ENCODE measurements at places on chromosomes 4 and X.
A peak's percentile ranks its signal among the peaks of the same experiment; 100 is the strongest.

GRCh38 chrX:17616936-17617335 is 120.4 kb upstream of the SCML1 start:
- DNase-seq, result peak; percentile 59

- DNase-seq, result no peak
Measured at GRCh38 chrX:23797371-23798128, 14.6 kb downstream of the SAT1 start.

GRCh38 chrX:68234171-68234910 is 199.0 kb downstream of the OPHN1 start:
- peak; percentile 45 for DNase-seq

- no peak for DNase-seq
Measured at GRCh38 chr4:125702406-125702805, 387.7 kb downstream of the FAT4 start.

DNA sequence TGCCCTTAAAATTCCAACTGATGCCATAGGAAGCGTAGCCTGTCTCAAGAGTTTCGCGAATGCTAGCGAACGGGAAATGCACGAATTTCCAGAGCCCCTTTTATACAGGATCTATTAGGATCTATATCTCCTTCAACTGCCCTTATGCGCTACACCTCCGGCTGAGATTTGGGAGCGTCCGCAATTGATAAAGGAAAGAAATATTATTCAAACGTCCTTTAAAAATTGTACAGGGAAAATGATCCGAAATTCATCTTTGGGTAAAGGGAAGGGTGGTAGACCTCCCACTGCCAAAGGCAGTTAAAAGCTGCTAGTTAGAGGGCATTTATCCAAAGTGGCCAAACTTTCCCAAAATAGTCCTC is 609 bp downstream of the NR3C2 start:
- peak; percentile 37 for DNase-seq

GRCh38 chrX:153386097-153386496 is 15.1 kb downstream of the PNMA6E start:
- DNase-seq, result no peak

GRCh38 chr4:53919535-53919934 is 144.9 kb downstream of the CHIC2 start:
- DNase-seq, result no peak

GRCh38 chrX:154715825-154716224 is 35.1 kb downstream of the GAB3 start:
- no peak for DNase-seq

- DNase-seq, result no peak
Measured at GRCh38 chr4:123055943-123056342, 133.5 kb upstream of the NUDT6 start.

DNA sequence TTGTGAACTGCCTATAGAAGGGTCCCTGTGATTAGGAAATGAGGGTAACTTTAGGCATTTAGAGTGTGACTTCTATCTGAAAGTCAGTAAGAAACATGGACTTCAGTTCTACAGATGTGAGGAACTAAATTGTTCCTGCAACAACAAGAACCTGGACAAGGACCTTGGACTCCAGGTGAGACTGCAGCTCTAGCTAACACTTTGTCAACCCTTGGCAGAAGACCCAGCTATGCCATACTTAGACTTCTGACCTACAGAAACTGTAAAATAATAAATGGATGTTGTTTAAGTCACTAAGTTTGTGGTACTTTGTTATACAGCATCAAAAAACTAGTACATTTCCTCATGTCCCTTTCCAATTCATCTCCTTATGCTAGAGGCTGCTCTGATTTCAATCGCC is 580.8 kb downstream of the IQCM start:
- no peak for DNase-seq

DNA sequence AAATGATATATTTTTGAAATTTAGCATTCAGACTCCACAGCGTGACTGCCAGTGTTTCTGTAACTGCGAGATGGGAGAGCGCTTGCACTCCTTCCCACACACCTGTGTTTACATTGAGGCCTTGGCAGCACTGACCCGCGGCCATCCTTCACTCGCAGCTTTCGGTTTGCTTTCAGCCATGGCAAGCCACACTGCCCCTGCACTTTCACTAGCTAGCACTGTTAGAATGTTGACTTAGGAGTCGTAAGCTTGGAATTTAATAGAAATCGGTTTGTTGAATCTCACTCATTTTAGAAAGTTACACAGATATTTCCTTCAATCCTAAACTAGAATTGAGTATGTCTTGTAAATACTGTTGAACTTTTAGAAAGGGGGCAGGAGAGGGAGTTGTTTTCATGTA is 136.2 kb downstream of the CFAP299 start:
- peak; percentile 32 for DNase-seq

DNA sequence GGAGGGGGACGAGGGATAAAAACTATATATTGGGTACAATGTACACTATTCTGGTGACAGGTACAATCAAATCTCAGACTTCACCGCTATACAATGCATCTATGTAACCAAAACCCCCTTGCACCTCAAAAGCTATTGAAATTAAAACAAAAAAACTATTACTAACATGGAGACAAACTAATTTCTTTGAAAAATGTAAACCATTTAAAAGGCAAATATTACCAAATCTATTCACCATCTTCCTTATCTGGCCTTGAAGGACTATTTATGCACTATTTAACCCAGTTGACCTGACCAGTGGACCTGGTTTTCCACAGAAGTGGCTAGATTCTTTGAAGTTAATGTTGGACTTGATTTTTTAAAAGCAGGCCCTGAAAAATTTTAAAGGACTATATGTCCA is 212.3 kb upstream of the RPS6KA3 start:
- DNase-seq, result no peak

GRCh38 chr4:20870436-20870835 is 170.2 kb downstream of the PACRGL start:
- DNase-seq, result no peak

DNA sequence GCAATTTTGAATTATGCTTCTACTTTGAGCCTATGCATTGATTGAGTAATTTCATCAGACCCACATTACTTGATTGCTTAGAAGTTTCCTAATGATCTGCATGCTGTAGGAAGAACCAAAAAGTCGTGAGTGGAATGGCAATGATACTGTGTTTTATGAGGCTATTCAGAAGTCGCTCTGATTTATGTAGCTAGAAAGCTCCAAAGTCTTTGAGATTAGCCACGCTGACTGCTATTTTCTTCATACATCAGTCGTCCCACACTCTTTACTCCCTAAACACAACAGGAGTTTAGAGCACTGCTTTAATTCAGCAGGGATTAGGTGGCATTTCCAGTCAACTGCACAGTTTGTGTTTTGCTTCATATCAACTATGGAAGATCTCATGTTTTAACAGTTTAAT is 4.1 kb downstream of the GRID2 start:
- DNase-seq, result peak; percentile 15

GRCh38 chrX:40671126-40671525 is 23.8 kb upstream of the CXorf38 start:
- no peak for DNase-seq

DNA sequence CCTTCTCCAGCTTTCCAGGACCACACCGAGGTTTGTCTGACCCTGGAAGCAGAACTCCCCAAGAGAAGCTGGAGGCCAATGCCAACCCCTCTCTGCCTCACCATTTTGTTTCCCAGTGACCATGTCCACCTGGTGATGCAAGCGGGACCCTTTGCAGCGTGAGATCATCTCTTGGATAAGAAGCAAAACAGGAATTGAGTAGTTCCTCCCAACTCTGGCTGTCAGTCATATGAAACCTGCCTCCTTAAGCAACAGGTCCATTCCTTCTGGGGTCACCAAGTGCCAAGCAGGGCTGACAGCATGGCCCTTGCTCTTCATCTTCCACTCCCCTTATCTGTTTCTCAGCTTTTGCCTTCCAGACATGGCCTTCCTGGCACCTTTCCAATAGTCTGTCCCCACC is 41.3 kb upstream of the MTM1 start:
- DNase-seq, result no peak

DNA sequence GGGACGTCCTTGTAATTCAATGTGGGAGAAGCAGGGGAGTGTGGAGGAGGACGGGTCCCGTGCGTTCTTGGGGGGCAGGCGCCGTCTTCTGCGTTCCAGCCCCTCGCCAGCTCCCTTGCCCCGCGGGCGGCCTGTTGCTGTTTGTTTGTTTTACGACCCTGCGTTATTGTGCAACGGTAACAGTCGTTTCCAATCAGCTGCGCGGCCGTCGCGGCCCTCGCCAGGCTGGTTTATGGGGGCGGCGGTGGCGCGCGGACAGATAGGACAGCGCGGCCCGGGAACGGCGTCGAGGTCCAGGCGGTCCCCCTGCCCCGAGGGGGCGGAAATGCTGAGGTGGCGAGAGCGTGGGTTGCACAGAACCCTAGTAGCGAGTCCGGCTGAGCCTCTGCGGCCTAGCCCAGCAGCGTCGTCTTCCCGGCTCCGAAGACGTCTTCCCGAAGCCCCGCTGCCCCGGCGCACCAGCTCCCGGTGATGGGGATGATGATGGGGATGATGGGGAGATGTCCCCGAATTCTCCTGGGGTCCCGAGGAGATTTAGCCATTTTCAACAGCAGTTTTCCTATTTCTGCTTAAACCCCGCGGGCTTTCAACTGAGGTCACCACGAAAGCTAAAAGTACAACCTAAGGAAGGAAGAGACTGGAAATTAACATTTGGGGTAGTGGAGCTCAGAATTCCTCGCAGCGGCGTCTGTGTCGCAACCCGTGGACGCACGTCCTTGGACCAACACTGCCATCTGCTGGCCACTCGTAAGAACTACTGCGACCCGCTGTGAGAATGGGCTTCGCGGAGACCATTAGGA is 4.8 kb downstream of the PDGFRA start:
- DNase-seq, result peak; percentile 88

DNA sequence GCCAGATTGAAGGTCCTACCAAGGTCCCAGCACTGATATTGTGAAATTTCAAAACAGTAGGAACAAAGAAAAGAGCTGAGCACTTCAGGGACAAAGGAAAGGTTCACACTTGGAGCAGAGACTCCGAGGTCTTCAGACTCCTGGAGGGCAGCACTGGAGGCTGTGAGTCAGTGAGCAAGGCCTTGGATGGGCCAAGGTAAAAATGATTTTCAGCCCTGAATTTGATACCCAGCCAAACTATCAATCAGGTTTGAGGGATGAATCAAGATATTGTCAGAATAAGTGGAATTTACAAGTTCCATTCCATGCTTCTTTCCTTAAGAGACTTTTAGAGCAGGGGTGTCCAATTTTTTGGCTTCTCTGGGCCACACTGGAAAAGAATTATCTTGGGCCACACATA is 111.7 kb downstream of the ADRA2C start:
- no peak for DNase-seq

DNA sequence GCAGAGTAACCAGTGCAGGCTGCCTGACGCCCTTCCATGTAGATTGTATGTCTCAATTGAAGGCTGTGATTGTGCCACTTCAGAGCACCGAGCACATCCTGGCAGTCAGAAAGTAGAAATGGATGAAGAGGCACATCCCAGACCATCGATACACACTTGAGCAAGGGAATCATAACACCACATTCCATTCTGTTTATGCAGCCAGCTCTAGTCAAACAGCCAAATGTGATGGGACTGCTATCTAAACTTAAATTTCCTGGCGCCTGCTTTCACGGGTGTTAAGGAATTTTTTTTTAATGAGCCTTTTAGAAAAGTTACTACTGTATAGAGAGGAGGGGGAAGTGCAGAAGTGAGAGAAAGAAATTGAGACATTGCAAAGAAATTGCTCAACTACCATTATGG is 84.4 kb downstream of the PPARGC1A start:
- DNase-seq, result no peak

- DNase-seq, result no peak
Measured at GRCh38 chrX:30577362-30577991, at the start of gene TASL. TASL (minus strand) TSS chrX:30577766; CDS start chrX:30560355, 17,411 bp downstream.

DNA sequence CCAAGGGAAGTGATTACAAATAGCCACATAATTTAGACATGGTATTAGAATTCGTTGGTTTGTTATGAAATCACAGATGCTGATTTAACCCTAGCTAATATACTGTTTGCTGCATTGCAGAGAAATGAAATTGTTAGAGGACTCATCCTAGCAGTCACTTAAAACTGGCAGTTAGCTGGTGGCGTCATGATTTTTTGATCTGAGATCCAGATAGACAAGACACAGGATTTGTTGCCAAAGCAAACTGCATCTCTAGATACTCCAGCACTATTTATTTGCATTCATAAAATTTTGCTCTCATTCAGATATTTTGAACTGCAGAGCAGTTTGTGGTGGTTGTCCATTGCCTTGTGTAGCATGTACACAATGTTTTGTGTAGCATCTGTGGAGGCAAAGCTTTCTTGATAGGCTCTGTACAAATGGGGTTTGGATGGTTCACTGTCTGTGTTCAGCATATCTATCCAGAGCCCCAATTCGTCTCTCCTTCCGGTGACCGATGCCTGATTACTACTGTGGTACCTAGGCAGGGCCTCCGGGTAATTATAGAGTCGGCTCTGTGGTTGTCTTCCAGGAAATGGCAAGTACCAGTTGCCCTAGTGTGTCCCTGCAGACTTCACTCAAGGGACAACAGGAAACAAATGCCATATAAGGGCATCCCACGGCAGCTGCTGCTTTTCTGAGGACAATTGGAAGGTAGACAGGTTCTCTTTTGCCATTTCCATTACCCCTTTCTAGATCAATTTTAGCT is 30.1 kb upstream of the SPARCL1 start:
- DNase-seq, result peak; percentile 51

DNA sequence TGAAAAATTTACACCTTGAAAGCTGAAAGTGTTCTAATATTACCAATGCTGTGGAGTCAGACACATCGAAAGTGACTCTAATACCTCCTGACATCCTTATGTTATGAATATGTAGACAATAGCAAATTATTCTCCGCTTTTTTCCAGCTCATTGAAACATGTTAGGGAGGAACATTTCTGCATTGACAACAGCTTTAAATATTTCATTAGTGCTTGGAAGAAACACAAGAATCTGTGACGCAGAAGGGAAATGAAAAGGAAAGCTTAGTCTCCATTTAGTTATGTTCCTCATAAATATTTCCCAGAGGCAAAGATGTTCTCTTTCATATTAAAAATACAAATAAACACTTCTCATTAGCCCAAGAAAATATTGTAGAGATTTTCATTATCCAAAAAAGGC is 55.8 kb upstream of the CD99 start:
- DNase-seq, result no peak

- DNase-seq, result no peak
Measured at GRCh38 chr4:187849556-187850225, 145.9 kb upstream of the ZFP42 start.

DNA sequence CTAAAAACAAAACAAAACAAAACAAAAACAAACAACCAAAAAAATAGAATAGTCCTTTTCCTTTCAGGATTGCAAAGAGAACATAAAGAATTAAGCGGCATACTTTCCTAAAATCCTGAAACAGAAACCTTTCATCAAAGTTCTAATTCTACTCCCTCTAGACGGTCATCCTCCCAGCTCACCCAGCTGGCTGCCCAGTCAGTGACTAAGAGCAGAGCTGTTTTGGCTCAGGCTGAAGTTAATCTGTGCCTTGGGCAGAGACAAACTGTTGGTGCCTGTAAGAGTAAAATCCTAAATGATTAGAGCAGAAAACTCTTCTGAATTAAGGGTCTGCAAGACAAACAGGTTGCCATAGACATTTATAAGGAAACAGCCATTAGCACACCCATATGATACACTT is 17.6 kb upstream of the WAS start:
- DNase-seq, result no peak

DNA sequence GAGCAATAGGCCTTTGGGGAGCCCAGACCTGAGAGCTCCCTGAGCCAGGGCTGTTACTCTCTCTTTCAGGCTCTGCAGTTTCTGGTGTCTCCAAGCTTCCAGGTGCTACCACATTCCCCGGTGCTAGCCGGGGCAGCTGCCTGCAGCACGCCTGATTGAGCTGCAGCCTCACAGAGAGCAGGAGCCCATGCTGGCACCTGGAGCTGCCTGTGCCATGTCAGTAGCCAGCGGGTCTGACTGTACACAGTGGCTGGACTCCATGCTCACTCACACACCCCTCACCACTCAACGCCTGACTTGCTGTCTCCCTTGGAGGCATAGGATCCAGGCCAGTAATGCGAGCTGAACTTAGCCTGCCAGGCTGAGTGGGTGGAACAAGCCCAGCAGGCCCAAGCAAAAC is 800.4 kb upstream of the AGA start:
- DNase-seq, result no peak
